Karpas-422 (cell line): ENCODE measurements at places on chromosomes 12 and 14. TPM values are rescaled to one million over a fixed set of nuclear protein-coding genes. Genes with fewer than 3 reads are reported as not detected.
A peak's percentile ranks its signal among the peaks of the same experiment; 100 is the strongest.

GRCh38 chr12:53004582-53004981 is 1.7 kb upstream of the EIF4B start:
- peaks cover 19% of the 10 kb centered on the region; the same call in 1 of the 2 replicates for H3K36me3 ChIP-seq
- no peaks in the 10 kb centered on the region for H3K27me3 ChIP-seq
- peak overlapping the region; percentile 82; the same call in 1 of the 2 replicates for H3K4me3 ChIP-seq
- peak; percentile 36 for DNase-seq
- H3K27ac ChIP-seq, result no peak overlapping the region

DNA sequence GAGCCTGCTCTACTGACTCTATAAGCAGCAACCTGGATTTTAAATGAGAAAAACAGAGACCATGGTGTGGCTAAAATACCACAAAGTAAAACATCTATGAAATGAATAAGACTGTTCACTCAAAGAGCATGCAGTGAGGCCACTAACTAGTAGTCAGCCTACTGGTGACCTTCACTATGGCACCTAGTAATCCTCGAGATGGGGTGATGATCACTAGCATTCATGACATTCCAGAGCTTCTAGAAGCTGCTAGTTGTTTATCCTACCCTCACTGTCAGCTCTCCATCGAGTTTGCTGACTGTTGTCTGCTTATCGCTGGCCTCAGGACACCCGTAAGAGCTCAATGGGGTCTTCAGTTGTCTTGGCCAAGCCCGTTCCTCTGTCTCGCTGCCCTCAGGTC is 13.7 kb downstream of the SPTB start:
- H3K27me3 ChIP-seq, result no peaks in the 10 kb centered on the region
- no peak for DNase-seq
- no peaks in the 10 kb centered on the region for H3K36me3 ChIP-seq
- peaks cover 11% of the 10 kb centered on the region; the same call in 1 of the 2 replicates for H3K4me1 ChIP-seq
- H3K27ac ChIP-seq, result no peak overlapping the region

- no peaks in the 10 kb centered on the region for H3K27me3 ChIP-seq
- no peak overlapping the region for H3K27ac ChIP-seq
- no peak for DNase-seq
- H3K36me3 ChIP-seq, result no peaks in the 10 kb centered on the region
- H3K4me3 ChIP-seq, result no peak overlapping the region
- no peaks in the 10 kb centered on the region for H3K4me1 ChIP-seq
These were observed 399.8 kb upstream of the USP15 start for GRCh38 chr12:61860451-61860850.

- peak overlapping the region; percentile 94 for H3K27ac ChIP-seq
- no peaks in the 10 kb centered on the region for H3K36me3 ChIP-seq
- no peaks in the 10 kb centered on the region for H3K27me3 ChIP-seq
- DNase-seq, result peak; percentile 93
- H3K4me3 ChIP-seq, result peak overlapping the region; percentile 57
These were observed 59.7 kb downstream of the PLXNC1 start for GRCh38 chr12:94207849-94208621.

DNA sequence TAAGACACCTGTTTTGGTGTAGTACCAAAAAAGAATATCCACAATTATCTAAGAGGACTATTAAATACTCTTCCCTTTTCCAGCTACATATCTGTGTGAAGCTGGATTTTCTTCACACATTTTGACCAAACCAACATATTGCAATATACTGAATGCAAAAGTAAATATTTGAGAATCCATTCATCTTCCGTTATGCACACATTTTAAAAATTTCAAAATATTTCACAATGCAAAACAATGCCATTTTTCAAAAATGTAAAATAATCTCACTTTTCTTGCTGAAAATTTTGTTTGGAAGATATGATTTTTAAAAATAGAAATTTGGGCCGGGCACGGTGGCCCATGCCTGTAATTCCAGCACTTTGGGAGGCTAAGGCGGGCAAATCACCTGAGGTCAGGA is 133.9 kb upstream of the FUT8 start:
- H3K4me1 ChIP-seq, result peaks cover 13% of the 10 kb centered on the region
- H3K36me3 ChIP-seq, result no peaks in the 10 kb centered on the region
- DNase-seq, result no peak
- H3K4me3 ChIP-seq, result no peak overlapping the region
- H3K27me3 ChIP-seq, result no peaks in the 10 kb centered on the region
- H3K27ac ChIP-seq, result no peak overlapping the region

GRCh38 chr12:52608161-52608560 is 6.9 kb upstream of the KRT72 start:
- no peaks in the 10 kb centered on the region for H3K4me1 ChIP-seq
- DNase-seq, result no peak
- H3K27me3 ChIP-seq, result no peaks in the 10 kb centered on the region
- H3K36me3 ChIP-seq, result no peaks in the 10 kb centered on the region

DNA sequence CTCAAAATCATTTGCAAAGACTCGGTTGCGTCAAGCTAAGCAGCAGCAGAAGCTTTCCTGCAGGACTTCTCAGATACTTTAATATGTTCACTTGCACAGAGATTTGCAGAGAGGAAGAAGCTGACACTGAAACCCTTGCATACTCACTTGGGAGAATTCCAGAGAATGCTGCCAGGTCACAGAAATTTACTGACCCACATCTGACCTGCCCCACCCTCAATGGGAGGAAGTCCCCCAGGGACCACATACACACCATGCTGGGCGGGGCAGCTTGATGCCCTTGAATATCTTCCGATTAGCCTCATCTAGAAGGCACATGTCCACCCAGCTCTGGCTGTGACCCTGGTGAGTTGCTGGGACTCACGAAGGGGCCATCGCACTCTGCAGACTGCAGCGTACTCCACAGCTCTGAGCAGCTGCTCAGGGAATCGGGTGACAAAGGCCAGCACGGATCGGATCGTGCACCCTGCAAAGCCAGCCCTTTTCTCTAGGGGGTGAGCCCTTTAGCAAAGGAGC is 83.2 kb downstream of the ITPK1 start:
- H3K4me3 ChIP-seq, result no peak overlapping the region
- no peaks in the 10 kb centered on the region for H3K36me3 ChIP-seq
- DNase-seq, result no peak
- H3K27me3 ChIP-seq, result no peaks in the 10 kb centered on the region

DNA sequence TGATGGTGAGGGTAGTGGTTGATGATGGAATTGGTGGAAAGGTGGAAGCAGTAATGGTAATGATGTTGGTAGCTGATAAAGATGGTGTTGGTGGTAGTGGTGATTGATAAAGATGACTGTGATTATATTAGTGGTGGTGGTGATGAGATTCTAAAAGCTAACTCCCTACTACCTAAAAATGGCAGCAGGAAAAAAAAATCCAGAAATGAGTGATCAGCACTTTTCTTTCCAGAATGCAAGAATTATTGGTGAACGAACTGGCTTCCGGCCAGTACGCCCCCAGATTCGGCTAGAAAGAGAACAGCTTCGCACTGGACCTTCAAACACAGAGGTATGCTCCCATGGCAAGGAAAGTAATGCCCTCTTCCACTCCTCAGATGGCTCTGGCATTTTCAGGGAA is 19.3 kb downstream of the DAO start:
- no peaks in the 10 kb centered on the region; the same call in 1 of the 2 replicates for H3K27me3 ChIP-seq
- DNase-seq, result no peak
- no peak overlapping the region for H3K4me3 ChIP-seq
- H3K4me1 ChIP-seq, result no peaks in the 10 kb centered on the region
- no peak overlapping the region for H3K27ac ChIP-seq

- H3K27me3 ChIP-seq, result no peaks in the 10 kb centered on the region
- DNase-seq, result no peak
- H3K4me1 ChIP-seq, result no peaks in the 10 kb centered on the region
- H3K4me3 ChIP-seq, result no peak overlapping the region
These were observed 29.5 kb downstream of the CACNA1C start for GRCh38 chr12:2082321-2082720.

- no peaks in the 10 kb centered on the region for H3K36me3 ChIP-seq
- no peaks in the 10 kb centered on the region for H3K4me1 ChIP-seq
- no peak for DNase-seq
- no peaks in the 10 kb centered on the region for H3K27me3 ChIP-seq
- no peak overlapping the region for H3K27ac ChIP-seq
- no peak overlapping the region for H3K4me3 ChIP-seq
These were observed 1057.8 kb downstream of the FSCB start for GRCh38 chr14:43449291-43449690.

DNA sequence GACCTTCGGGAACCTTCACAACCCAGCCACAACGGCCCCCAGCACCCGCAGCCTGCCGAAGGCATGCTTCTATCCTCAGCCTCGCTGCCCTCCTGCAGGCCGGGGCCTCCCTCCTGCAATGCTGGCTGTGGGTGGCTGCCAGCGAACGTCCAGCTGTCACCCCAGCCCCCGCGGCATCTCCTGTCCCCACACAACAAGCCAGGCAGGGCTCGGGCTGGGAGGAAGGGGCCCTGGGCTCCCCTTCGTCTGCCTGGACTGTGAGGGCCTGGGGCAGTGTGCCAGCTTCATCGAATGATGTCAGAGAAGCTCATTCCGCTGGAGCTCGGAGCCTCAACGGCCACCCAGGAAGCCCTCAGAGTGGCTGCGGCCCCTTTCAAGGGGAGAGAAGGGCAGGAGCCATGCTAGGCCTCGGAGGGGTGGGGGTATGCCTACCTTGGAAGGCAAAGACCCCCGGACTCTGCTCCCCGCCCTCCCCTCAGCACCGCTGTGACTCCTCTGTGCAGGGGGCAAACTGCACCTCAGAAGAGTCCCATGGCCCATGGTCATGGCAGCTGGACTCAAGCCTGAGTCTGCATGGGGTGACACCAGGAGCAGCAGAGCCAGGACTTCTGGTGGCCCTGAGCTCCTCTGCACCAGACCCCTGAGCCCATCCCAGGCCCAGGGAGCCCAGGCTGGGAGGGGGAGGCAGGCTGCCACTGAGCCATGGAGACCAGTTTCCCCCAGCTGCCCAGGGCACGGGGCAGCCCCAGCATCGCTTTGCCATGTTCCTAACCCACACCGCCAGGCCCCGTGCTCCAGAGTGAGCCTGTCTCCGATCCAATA is 24.7 kb upstream of the C14orf180 start:
- no peaks in the 10 kb centered on the region for H3K27me3 ChIP-seq
- DNase-seq, result no peak
- no peak overlapping the region; the same call in 1 of the 2 replicates for H3K4me3 ChIP-seq

DNA sequence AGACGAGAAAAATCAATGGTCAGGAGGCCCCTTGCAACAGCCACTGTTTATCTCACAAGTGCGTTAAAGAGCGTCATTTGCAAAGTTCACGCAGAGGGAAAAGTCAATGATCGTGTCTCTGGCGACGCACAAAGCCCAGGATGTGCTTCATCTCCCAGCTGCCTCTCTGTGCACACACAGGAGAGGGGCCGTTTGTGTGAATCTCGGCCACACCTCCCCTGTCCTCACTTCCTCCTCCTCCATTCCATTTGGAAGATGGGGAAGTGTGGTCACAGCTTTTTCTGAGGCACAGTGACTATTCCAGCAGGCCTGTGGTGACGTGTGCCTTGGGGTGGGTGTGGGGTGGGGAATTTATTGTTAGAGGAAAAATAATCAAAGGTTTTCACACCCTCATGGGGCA is 90.4 kb downstream of the RBM19 start:
- H3K4me1 ChIP-seq, result peaks cover 3% of the 10 kb centered on the region; the same call in 1 of the 2 replicates
- DNase-seq, result no peak
- H3K36me3 ChIP-seq, result no peaks in the 10 kb centered on the region
- H3K27ac ChIP-seq, result no peak overlapping the region

DNA sequence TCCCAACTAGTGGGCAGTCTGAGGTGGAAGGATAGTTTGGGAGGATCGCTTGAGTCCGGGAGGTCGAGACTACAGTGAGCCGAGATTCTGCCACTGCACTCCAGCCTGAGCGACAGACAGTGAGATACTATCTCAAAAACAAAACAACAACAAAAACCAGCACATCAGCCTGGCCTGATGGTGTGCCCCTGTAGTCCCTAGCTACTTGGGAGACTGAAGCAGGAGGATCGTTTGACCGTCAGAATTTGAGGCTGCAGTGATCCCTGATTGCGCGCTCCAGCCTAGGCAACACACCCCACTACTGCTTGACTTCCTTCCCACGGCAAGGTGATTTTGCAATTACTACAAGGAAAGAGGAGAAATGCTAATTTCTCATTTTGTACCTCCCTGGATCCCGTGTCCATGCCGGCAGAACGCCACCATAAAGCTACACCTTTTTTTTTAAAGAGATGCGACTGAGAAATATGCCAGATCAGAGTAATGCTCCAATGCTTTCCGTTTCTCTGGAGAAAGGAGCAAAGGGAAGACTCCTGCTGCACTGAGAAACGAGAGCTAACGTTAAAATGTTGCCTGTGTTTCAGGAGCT is 672 bp upstream of the SCFD1 start:
- peak overlapping the region; percentile 83 for H3K4me3 ChIP-seq
- peak; percentile 78 for DNase-seq
- peak overlapping the region; percentile 87 for H3K27ac ChIP-seq
- H3K27me3 ChIP-seq, result no peaks in the 10 kb centered on the region
- H3K36me3 ChIP-seq, result peaks cover 25% of the 10 kb centered on the region; the same call in 1 of the 2 replicates

- no peaks in the 10 kb centered on the region for H3K27me3 ChIP-seq
- H3K36me3 ChIP-seq, result peaks cover 4% of the 10 kb centered on the region; the same call in 1 of the 2 replicates
- peak overlapping the region; percentile 86 for H3K27ac ChIP-seq
- H3K4me1 ChIP-seq, result peaks cover 37% of the 10 kb centered on the region
- H3K4me3 ChIP-seq, result peak overlapping the region; percentile 91
- no peak for DNase-seq
These were observed 428 bp downstream of the RNF41 start for GRCh38 chr12:56221232-56221756.

DNA sequence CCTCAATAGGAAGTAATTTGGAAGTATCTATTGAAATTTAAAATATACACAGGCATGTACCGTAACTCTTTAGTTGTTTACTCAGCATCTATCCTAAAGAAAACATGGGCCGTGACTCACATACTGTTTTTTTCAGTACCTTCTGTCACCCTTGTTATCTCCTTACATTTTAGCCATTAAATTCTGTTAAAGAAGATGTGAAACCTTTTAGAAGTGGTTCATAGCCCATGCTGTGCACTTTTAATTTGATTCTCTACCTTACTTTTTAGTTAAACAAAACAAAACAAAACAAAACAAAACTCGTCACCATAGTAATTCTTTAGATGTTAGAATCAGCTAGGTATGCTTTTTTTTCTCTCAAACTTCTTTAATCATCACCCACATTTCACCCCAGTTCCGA is 494.4 kb upstream of the RGS6 start:
- no peaks in the 10 kb centered on the region for H3K36me3 ChIP-seq
- no peak overlapping the region for H3K27ac ChIP-seq
- H3K27me3 ChIP-seq, result no peaks in the 10 kb centered on the region
- no peaks in the 10 kb centered on the region for H3K4me1 ChIP-seq
- DNase-seq, result no peak

Gene TSPAN11
- total RNA-seq, result not detected in 2 replicates

Gene RERGL
- not detected in 2 replicates for total RNA-seq

Gene GPRC5D
- total RNA-seq, result not detected in 2 replicates

Gene GLI1
- 1.9 and 9.3 TPM in 2 replicates for total RNA-seq

Gene ALX1
- not detected in 2 replicates for total RNA-seq

Gene AQP5
- 0.97 and 4.5 TPM in 2 replicates for total RNA-seq

Gene GDF3
- total RNA-seq, result not detected in 2 replicates
